EH (cell line): ENCODE measurements at places on chromosomes 6 and 20.
A peak's percentile ranks its signal among the peaks of the same experiment; 100 is the strongest.

GRCh38 chr20:61562491-61562890, 310.4 kb downstream of the CDH4 start:
- DNase-seq: no peak

- peak; percentile 34 for DNase-seq
Observed at GRCh38 chr20:43925215-43925614, 10.6 kb downstream of the TOX2 start.

GRCh38 chr20:5987383-5987782, 36.9 kb downstream of the MCM8 start:
- DNase-seq: no peak

- no peak for DNase-seq
Observed at GRCh38 chr20:58596244-58596643, 54.8 kb upstream of the STX16 start.

GRCh38 chr6:152136449-152136825, 329.0 kb downstream of the ESR1 start:
- DNase-seq: no peak

DNA sequence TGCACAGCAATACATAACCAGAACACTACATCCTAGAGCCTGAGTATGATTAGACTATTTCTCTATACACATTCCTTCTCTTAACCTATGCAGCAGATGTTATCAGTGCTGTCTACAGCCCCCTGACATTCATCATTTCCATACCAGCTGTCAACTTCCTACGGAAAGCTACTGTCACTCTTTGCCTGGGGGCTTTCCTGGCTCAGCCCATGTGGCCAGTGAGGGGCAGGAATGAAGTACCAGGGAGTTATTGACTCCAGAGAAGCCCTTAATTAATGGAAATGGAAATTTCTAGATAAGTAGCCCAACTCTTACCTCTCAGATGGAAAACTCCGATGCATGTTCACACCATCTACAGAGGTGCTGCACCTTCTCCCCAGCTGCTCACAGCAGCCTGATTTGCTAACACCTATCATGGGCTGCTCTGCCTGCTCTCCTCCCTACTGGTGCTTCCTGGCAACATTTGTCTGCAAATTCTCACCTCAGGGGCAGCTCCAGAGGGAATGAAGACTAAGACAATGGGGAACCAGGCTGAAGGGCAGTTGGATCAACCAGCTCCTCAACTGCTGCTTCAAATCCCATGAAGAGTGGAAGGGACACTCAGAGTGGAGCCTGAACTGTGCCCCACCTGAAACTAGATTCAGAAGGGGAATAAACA, 59.6 kb downstream of the LINC00237 start:
- DNase-seq: no peak

DNA sequence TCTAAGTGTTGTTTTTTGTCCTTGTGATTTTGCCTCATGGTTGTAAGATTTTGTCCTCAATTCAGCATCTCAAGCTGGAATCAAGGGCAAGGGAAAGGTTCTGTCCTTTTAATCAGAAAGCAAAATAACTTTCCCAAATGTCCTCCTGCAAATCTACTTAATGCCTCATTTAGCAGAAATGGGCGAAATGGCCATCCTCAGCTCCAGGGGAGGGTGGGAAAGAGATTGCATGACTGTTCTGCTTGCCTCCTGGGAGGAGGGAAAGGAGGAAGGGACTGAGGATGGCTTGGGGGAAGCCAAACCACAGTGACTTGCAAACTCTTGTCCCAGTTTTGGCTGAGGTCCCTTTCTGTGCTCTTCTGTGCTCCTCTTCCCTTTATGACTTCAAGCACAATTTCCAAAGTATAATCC, 43.4 kb downstream of the TNFAIP3 start:
- peak; percentile 90 for DNase-seq

GRCh38 chr20:56795492-56795891, 166.4 kb downstream of the TFAP2C start:
- peak; percentile 21 for DNase-seq

GRCh38 chr20:32563311-32564272, 21.5 kb downstream of the NOL4L start:
- no peak for DNase-seq

- no peak for DNase-seq
Observed at GRCh38 chr6:13277231-13277630, 51.1 kb downstream of the TBC1D7 start.

DNA sequence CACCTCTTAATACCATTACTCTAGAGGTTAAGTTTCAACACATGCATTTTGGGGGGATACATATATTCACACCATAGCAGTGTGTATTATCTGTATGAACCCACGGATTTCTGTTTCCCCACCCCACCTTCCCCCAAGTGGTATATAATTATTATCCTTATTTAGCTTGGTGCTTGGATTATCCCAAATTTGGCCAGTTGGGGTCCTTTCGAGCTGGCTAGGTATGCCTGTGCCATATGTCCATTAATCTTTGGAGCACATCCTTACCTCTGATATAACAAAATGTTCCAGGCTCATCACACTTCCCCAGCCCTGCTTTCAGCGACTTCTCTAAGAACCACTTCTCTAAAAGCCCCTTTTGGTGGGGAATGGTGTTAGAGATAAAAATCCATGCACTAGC, 118.7 kb upstream of the MLIP start:
- DNase-seq: no peak

GRCh38 chr20:6888736-6889395, 121.4 kb downstream of the BMP2 start:
- no peak for DNase-seq

DNA sequence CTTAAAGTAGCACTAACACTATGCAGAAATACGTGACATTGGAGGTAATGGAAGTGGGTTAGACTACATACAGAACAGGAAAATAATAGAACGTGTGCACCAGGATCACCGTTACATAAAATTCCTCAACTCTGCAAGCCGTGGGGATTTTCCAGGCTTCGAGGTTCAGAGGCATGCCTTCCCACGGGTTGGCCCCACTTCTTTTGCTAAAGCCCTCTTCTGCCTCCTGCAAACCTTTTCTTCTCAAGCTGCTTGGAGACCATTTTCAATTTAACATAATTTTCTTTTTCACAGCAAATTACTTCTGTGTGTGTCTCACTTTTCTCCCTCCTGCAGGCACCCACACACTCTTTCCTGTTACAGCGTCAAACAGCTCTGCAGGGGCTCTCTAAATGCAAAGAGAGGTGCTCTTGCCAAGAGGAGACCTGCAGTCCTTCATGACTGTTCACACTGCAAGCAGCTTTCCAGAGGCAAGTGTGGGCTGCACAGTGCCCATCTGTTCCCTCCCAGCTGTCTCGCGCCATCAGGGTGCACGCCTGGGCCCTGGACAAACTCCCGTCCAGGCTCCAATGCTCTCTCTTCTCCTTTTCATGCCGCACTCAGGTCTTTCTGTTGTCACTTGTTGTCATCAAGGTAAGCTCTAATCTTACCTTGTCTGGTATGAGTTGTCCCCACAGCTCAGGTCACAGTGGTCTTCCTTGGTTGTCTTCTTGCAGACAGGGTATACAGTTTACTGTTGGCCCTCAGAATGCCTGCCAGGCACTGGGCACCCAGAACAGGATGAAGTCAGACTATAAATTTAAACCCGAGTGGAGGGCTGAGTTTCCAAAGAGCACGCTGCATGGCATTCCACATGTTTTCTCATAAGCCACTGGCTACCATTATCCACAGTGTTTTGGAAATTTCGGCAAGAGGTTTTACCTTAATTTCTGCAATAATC, 164.8 kb upstream of the GGTLC1 start:
- no peak for DNase-seq

- no peak for DNase-seq
Observed at GRCh38 chr20:44296011-44296410, 15.0 kb downstream of the FITM2 start.

GRCh38 chr6:51387907-51388306, 569.2 kb downstream of the TFAP2B start:
- no peak for DNase-seq

DNA sequence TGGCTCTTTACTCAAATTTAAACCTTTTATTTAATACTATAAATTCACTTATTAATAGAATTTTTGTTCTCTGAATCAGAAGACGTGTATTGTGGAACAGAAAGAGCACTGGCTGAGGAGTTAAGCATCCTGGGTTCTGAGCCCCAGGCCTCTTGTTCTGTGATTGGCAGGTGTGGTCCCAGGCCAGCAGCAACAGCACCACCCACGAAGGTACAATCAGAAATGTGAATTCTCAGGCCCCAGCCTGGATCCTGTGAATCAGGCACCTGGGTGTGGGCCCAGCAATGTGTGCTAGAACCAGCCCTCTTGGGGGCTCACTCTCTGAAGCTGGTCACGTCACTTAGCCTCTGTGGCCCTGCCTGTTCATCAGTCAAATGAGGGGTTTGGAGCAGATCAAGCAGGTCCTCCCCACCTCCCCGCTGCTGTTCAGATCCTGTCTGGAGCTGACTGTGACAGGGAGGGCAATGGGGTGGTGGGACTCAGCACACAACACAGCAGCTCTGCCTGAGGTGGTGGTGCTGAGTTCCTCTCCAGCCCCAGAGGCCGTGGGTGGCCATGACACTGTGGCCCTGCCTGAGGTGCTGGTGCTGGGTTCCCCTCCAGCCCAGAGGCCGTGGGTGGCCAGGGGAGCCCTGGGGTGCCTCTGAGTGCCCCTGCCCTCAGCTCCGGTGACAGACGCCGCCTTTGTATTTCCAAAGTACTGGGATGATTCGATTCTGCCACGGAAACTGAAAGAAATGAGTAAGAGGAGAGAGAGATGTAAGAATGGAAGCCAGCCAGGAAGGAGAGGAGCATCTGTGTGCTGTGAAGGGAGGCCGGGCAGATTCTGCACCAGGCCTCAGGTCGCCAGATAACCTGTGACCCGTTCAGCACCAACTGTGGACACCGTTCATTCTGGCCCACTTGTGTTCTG, 41.6 kb upstream of the FRMD1 start:
- no peak for DNase-seq

DNA sequence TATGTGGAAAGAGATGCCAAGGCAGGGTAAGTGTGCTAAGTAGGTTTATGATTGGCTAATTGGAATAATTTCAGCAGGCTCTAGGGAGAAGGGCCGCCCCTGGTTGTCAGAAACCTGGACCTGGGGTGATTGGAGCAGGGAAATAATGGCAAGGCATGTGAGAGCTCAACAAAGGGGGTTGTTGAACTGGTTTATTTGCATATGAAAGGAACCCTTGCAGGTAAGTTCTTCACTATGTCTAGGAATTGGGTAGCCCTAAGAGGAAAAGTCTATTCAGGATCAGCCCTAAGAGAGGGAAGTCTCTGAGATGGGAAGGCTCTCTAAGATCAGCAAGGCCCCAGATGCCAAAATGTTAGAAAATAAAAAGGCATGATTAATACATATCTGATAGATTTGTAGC, 175.4 kb upstream of the PRND start:
- DNase-seq: no peak

GRCh38 chr20:63775096-63775978, 35.8 kb downstream of the SLC2A4RG start:
- DNase-seq: peak; percentile 46

DNA sequence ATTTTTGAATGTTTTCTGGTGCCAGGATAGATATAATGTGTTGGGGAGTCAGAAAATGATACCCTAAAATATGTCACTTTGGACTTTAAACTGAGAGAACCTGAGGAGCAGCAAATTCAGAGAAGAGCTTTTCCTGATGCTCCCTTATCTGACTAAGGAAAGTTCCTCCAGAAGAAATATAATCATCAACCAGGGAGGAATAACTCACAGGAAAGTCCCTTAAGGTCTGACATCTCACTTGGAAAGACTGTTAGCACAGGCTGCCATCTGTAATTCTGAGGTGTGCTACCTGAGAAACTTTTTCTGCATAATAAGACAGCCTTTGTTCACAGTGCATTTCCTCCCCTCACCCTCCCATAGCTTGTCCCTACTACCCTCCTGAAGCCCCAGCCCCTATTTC, 218.6 kb downstream of the SYNE1 start:
- no peak for DNase-seq

DNA sequence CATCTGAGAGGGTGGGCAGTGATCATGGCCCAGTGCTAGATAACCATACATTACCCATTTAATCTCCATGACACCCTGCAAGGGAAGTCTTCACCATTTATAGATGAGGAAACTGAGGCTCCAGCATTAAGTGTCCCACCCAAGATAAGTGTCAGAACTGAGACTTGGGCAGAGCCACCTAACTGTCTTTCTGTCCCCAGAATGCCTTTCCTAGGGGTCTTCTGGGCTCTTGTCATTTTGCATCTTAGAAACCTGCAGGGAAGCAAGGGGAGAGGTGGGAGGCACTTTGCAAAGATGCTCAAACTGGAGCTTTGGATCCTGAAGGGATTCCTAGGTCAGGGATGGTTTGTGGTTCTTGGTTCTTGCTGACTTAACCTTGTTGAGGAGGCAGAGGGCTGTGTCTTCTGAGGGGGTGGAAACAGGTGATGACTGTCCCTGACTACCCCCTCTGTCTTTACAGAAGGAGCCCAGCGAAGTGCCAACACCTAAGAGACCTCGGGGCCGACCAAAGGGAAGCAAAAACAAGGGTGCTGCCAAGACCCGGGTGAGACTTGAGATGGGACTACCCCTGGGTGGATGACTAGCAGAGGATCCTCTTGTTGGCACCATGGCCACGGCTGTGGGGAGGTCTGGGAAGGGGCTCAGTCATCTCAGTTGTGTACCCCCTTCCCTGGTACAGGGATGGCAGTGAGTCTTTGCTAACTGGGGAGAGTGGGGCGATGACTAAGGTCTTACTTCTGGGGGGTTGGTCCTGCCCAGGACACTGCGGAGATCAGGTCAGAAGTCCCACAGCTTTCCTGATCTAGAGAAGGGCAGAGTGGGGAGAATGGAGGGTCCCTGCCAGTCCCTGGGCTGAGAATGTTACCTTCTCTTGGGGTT, 5.8 kb downstream of the HMGA1 start:
- DNase-seq: no peak

GRCh38 chr6:154653385-154653784, 79.8 kb upstream of the SCAF8 start:
- peak; percentile 44 for DNase-seq
